ENCODE measurements at places on chromosomes 3 and 15.

DNA sequence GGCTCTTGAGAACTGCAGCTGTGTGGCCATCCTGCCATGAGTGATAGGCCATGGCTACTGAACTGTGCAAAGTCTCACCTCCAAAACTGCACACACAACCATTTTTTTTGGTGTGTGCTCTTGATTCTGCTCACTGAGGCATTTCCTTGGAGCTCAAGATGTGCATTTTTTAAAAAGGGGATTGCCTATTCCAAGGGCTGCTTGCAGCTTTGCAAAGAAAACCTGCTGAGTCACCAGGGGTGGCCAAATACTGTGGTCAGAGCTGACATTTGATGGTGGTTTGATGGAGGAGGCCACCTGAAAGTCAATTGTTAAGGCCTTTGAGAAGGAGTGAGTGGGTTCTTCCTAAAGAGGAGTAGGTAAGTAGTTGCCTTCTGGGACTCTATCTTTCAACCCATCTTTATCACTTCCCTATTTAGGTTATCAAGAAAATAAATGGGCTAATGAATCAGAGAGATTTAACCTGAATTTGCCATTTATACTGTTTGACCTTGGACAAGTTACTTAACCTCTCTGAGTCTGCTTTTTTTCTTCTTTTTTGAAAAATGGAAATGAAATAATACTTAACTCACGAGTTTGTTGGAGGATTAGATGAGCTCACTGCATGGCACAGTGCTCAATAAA lies 87.9 kb downstream of the CHST2 start:
- DNase-seq = peak; percentile 31

DNA sequence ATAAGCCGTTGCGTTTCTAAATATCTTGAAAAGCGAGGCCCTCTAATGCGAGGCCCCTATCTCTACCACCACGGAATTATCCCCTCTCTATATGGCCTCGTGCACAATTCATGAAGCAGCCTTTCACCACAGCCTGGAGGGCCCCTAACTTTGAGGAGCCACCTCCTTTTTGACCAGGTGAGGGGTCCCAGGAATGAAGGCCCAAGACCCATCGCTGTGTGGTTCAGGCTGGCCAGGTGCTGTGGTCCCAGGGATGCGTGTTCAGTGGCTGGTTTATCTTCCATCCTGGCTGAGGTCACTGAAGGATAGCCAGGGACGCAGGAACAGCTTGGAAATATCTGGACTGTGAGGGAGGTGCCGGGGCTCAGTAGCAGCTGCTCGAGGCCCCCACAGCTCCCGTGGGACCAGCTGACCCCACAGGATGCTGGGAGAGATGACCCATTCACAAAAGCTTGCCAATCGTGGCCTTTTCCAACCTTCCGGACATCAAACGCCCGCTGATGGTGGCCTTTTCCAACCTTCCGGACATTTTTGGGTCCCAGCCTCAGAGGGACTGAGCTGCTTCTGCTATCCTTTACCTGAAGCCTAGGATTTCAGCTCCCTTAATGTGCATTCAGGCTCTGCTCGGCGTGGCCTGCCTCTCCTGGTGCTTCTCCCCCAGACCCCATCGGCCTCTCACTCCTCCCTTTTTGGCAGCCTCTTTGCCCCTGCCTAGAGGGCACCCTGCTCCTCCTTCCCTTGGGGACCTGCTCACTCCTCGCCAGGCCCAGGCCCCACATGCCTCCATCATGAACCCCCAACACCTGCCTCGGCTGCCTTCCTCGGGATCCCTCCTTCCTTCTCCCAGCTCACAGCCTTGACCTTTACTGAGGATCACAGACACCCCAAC lies 140.9 kb downstream of the CHSY1 start:
- DNase-seq = no peak

DNA sequence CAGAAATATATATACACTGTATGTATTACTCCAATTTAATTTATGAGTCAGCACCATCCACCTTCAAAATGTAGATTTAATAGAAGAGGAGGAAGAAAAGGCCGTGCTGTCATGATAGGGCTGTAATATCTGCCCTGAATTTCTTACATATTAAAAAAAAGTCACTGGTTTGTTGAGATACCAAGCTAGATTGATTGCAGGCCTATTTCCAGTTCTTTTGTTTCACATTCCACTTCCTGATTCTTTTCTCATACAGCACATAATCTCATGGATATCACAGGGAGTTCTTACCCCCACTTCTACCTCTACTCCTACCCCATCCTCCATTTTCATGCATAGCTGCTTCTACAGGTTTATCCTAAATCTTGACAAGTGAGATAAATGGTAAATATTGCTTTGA lies 290.3 kb downstream of the ZBTB20 start:
- DNase-seq = no peak

- no peak for DNase-seq
Observed at GRCh38 chr3:139611528-139611927, 66.2 kb downstream of the NMNAT3 start.

DNA sequence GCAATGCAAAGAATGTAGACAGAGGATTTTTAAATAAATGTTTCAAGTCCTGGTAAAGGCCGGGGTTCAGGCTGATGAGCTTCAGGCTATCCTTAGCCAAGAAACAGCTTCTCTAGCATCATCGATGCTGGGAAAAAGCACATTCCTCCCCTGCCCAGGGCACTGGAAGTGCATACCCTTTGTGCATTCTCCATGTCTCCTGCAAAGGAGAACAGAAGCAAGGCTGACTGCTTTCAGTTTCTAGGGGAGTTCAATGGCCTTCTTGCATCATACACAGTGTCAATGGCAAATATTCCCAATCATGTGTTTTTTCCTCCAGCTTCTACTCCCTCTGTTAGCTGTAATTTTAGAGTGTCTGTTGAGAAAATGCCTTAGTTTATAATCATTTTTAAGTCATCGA lies 59.9 kb downstream of the GPR176 start:
- no peak for DNase-seq

DNA sequence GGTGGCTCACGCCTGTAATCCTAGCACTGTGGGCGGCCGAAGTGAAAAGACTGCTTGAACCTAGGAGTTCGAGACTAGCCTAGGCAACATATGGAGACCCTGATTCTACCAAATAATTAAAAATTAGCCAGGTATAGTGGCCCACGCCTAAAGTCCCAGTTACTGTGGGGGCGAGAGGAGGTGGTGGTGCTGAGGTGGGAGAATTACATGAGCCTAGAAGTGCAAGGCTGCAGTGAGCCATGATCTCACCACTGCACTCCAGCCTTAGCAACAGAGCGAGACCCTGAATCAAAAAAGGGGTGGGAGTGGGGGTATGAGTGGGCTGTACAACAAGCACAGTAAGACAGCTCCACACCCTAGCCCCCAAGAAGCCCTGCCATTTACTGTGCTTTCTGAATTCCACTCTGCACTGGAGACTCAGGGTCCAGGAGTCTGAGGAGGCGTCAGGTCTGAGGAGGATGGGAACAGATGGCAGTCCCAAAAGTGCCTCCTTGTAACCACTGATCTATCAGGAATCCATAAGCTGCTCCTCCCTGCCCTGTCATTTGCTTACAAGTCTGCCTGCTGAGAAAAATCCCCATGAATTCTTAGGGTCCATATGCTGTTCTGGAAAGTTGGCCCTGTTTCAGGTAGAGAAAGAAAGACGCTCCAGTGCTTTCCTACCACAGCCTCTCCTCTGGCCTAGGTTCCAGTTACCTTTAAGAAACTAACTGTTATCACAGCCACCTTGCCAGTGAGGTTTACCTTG lies 171.1 kb downstream of the MAGI1 start:
- no peak for DNase-seq

DNA sequence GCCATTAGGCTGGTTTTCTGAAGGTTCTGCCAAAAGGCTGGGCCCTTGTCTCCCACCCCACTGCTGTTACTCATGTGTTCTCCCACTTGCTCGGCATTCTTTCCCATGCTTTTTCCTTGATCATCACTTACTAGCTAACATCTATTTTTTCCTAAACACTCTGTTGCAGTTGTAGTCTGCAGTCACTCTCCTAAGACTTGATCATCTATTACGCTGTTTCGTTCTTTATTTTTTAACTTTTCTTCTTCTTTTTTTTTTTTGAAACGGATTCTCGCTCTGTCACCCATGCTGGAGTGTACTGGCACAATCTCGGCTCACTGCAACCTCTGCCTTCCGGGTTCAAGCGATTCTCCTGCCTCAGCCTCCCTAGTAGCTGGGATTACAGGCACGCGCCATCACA lies 176.3 kb downstream of the IGF1R start:
- DNase-seq = no peak

- no peak for DNase-seq
Observed at GRCh38 chr3:84978843-84979242, 20.1 kb downstream of the CADM2 start.

DNA sequence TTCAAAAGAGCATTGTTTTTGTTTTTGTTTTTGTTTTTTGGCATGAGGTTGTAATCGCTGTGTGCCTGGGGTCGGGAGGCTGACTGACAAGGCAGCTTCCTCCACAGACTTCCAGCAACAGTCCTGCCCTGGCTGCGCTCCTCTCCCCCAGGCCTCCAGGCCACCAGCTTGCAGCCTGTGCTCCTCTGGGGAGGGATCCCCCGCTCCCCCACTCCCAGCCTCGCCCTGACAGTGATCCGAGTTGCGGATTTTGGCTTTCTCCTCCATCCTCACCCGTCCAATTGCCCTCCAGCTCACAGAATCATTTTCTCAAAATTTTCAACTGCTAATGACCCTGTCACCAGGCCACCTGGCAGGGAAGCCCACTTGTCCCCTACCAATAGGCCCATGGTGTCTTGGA lies 36.5 kb upstream of the PCSK6 start:
- no peak for DNase-seq

GRCh38 chr3:127673191-127674100 lies 694 bp downstream of the ABTB1 start:
- peak; percentile 46 for DNase-seq

GRCh38 chr3:121817753-121818152 lies 17.1 kb downstream of the IQCB1 start:
- DNase-seq = no peak

DNA sequence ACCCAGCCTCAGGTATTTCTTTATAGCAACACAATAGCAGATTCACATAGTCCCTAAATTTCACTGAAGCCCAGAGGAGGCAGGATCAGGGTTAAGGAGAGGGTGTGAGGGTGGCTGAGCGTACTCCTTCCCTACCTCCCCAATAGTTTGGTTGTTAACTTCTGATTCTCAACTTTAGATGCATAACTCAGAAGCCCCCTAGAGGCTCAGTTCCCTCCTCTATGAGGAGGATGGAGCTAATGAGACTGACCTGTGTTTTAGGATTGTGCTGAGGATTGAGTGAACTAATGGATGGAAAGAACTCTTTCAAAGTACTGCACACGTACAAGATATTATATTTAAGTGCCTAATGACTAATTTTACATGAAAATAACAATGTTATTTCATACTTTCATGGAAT lies 249.3 kb upstream of the SOX14 start:
- DNase-seq = no peak

GRCh38 chr3:118782755-118783202 lies 251.9 kb downstream of the IGSF11 start:
- DNase-seq = peak; percentile 23

- no peak for DNase-seq
Observed at GRCh38 chr15:55858661-55859060, 115.7 kb upstream of the PRTG start.

DNA sequence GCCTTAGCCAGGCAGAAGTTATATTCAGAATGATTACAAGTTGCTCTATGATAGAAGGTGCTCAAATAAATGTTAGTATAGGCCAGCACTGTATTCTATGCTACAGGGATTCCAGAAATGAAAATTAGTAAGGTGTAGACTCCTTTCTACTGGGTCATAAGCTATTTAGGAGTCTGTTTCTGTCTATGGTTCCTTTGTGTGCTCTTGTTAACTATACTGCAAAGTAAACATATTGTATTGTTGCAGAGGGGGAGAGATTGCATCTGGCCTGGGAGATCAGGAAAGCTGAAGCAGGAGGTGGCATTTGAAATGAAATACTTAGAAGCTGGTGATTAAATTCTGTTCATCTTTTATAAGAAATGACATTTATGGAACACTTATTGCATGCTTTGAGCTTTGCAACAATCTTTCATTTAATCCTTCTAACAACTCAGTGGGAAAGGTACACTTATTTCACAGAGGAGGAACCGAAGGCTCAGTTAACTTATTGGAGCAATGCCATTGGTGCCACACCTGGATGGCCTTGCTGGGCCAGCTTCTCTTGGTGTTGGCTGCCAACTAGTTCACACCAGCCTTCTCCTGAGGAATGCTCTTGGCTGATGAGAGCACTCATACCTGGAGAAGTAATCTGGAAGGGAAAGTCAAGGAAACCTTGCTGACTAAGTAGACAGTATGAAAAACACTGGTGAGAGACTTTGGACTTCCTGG lies 39.1 kb downstream of the ABHD5 start:
- DNase-seq = no peak

DNA sequence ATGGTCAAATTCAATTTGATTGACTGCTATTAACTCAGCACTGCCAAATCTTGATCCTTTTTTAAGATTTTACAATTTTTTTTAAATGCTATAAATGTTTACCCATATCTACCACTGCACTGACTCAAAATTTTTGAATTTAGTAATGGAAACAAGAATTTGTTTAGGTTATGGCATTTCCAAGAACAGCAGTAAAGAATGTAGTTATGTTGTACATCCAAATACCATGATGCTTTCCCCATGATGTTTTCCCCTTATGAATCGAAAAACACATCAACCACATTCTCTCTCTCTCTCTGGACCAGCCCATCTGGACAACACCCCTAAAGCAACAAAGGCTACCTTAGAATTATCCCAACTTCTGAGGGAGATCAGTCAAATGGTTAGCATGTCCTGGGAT lies 14.2 kb downstream of the CHRM5 start:
- no peak for DNase-seq

DNA sequence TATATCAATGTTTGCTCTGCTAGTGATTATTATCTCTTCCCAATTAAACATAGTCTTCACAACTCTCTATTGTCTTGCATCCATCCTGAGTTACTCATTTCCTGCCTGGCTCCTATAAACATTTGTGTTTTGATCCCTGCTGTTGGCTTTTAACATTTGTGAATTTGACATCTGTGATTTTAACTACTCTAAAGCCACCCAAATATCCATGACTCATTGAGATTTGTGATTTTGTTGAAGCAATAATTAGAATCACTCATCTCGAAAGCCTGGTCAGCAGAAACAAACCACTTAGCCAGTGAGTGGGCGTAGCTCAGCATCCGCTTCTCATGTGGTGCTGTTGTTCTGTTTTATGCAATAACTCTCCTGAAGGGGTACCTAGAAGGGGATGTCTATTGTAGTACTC lies 174.3 kb upstream of the ZBTB20 start:
- DNase-seq = no peak

DNA sequence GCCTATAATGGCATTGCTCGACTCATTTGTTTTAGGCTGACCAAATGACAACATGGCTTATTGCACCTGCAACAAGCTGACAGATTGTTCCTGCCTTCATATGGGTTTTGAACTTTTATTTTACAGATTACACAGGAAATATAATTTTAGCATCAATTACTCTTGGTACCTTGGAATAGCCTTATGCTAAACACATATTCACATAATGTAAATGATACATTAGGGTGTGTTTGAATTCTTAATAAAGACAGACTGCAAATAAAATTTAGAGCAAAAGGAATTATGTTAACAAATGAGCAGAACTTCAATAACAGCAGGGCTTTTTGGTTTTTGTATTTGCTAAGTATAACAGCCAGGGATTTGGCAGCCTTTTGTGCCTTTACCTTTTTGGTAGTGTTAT lies 51.9 kb upstream of the TMC3 start:
- DNase-seq = no peak
